ENCODE measurements at places on chromosomes 6 and 20.

- no peak for DNase-seq
Observed at GRCh38 chr6:154909311-154909710, 85.8 kb upstream of the TIAM2 start.

- no peak for DNase-seq
Observed at GRCh38 chr6:25237579-25237978, 41.6 kb upstream of the CARMIL1 start.

GRCh38 chr6:98576791-98577190 lies 257.6 kb upstream of the POU3F2 start:
- DNase-seq, result no peak

DNA sequence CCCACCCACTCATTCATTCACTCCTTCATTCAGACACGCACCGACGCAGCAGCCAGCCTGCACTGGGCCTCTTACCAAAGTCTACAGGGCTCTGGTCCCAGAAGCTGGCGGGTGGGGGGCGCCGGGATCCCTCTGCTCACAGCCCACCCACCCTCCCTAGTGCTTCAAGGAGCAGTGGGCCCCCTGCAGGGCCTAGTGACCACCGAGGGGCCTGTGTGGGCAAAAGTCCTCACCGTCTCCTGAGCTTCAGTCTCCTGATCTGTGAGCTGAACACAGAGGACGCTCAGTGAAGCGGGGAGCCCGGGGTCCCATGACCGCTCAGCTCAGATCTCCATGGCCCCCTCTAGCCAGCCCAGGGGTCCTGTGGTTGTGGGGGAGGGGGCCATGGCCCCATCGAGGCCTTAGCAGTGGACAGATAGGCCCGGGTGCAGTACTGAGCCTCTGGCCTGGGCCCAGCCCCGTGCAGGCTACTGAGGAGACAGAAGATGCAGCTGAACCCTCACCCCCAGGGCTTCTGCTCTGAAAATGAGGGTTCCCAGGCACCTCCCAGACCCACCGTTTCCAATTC lies 33.4 kb upstream of the MRGBP start:
- no peak for DNase-seq

GRCh38 chr6:148827416-148828045 lies 80.7 kb downstream of the UST start:
- no peak for DNase-seq

DNA sequence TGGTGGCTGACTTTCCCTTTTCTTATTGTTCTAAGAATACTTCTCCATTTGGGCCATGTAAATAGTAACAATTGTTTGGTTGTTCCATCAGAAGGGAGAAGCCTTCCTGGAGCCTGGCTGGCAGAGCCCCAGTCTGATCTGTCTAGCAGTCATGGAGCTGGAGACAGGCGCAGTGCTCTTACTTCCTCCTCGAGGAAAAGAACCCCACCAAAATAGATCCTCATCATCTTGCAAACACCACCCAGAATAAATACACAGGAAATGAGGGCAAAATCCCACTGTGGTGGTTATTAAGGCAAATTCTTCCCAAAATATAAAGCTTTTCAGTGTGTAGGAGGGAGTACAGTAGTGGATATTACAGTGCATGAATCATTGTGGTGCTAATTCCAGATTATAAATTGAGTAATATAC lies 195.1 kb upstream of the SGK1 start:
- DNase-seq, result no peak

DNA sequence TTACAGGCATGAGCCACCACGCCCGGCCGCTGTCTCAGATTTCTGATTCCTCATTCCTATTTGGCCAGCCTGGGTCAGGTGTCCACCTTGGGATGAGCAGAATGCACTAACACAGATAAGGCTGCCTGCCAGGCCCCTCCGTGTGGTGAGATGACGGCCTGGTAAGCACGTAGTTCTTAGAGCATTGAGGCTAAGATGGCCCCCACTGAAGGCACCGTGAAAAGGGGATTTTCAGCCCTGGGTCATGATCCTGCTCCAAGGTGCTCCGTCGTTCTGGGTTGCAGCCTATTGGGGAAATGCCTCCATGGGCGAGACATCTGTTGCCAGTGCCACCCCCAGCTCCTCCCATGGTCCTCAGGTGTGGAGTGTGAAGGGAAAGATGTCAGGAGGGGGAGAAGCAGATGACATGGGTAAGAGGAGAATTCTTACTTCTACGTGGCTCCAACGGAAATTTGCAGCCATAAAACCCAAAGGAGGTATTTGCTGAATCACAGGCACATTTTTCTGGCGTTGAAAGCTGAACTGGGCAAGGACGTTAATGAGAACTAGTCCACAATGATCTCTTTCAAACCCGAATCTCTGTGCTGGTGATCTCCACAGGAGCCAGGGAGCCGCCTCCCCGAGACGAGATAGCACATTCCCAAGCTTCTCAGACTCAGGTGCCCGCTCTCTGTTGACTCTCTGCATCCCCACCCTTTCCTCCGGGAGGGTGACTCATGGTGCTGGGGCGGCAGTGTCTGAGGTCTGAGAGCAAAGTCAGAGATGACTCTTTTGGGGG lies 34.0 kb upstream of the BMP6 start:
- peak; percentile 14 for DNase-seq

- no peak for DNase-seq
Observed at GRCh38 chr6:97059473-97059872, 134.9 kb downstream of the KLHL32 start.

DNA sequence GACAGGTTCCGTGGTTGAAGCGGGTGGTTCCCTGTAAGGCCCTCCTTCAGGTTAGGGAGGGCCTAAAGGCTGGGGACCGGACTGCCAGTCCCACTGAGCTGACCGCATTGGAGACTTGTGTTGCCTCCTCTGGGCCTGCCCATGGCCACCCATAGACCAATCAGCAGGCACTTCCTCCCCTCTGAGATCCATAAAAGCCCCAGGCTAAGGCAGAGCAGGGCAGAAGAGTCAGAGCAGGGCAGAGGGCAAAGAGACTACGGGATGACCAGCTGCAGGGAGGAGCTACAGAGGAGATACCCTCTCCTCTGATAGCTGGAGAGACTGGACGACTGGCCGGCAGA lies 537.4 kb downstream of the TENT5A start:
- DNase-seq, result no peak

GRCh38 chr20:6114696-6115095 lies 8.1 kb downstream of the FERMT1 start:
- DNase-seq, result no peak

GRCh38 chr6:31651602-31652191 lies 764 bp downstream of the BAG6 start:
- peak; percentile 77 for DNase-seq

DNA sequence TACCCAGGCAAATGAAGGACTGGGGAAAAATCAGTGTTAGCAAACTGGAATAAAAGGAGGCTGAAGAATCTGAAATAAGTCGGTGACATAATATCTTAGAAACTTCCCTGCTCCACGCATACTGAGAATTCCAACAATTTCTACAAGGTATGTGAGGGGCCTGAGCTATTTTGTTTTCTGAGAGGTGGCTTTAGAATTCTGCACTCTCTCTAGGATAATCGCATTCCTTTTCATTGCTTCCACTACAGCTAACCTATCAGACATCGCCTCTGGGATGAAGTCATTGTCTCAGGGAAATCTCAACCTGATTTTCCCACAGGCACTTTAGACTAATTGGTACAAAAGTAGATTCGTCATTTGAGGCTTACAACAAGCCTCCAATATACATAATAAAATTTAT lies 740.8 kb downstream of the PHF3 start:
- no peak for DNase-seq

DNA sequence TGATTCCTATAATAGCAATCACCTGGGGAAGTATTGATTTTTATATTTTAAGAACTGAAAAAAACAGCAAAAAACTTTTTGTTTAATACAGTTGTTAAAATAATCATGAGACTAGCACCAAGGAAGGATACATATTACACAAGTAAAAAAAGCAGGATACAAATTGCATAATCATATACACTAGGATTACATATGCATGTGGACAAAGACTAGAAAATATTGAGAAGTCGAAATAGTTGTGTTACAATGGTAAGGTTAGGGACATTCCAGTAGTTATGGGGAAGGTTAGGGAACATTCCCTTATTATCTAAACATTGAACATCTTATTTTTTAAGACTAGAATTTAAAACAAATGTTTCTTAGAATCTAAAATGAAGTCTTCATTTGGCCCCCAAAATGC lies 9.5 kb downstream of the NUS1 start:
- no peak for DNase-seq

GRCh38 chr6:87093199-87093598 lies 1.7 kb downstream of the CGA start:
- DNase-seq, result no peak

GRCh38 chr6:139711804-139712585 lies 337.5 kb upstream of the CITED2 start:
- DNase-seq, result no peak

DNA sequence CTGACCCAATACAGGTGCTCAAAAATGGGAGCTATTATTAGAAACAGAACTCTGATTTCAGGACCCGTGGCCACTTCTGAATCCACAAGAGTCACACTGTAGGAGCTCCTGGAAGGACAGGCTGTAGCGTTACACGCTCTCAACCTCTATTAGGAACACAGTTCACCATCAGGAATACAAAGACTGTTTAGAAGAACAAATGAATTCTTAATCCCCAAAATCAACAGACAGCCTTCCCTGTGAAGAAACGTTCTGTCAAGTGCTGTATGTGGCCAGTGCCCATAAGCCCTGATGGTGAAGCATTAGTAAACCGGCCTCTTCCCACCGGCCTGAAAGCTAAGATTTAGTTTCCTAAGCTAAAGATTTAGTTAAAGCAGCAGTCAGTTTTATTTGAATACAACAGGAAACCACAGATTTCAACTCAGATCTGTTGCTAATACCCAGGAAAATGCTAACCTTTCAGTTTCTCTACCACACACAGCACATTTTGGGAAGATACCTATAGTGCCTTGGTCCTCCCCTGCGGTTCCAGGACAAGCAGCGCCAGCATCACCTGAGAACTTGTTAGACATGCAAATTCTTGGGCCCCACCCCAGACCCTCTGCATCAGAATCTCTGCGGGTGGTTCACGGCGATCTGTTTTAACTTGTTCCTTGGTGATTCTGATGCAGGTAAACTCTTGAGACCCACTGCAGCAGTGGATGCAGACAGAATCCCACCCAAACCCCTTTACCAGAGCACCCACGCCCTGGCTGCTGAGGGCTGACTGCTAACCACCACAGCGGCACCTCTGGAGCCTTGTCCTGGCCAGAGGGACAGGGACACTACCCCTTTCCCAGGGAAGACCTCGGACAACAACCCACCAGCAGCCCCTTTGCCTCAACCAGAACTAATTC lies 33.4 kb downstream of the MTRES1 start:
- peak; percentile 14 for DNase-seq

GRCh38 chr20:20956513-20956931 lies 149.6 kb downstream of the LINC00237 start:
- DNase-seq, result no peak

DNA sequence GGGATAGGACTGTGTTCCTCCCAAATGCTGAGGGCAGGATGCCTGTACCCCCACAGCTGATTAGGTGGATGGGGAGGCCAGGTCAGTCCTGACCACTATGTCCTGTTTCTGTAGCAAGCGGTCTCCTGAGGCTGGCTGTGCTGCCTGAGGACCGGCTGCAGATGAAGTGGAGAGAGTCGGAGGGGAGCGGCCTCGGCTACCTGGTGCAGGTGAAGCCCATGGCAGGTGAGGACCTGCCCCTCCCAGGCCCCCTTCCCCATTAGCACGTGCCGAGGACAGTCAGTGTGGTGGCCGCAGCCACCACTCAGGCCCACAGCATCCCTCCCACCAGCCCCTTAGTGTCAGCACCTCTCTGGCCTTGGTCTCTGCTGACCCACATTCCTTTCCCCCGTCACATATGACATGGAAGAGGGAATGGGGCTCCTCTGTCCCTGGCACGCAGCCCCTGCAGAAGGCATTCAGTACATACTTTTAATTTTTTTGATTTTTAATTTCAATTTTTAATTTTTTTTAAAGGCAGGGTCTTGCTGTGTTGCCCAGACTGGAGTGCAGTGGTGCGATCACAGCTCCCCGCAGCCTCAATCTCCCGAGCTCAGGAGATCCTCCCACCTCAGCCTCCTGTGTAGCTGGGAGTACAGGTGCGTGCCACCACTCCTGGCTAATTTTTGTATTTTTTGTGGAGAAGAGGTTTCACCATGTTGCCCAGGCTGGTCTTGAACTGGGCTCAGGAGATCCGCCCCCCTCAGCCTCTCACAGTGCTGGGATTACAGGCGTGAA lies 5.0 kb downstream of the COL20A1 start:
- DNase-seq, result no peak

DNA sequence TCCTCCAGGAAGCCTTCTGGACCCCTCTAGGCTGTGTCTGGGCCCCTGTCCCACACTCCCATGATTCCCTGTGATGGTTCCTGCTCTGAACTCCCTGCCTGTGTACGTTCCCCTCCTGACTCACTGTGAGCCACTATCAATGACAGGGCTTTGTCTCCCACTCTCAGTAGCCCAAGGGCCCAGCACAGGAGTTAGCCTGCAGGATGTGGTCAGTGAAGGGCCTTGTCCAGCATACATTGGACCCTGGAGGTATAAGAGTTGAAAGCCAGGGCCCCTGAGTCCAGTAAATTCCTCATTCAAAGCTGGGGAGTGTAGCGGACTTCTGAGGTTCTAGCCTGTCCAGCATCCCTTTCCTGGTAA lies 19.0 kb downstream of the ZBP1 start:
- DNase-seq, result no peak

GRCh38 chr20:37774156-37774555 lies 80.3 kb downstream of the CTNNBL1 start:
- no peak for DNase-seq

DNA sequence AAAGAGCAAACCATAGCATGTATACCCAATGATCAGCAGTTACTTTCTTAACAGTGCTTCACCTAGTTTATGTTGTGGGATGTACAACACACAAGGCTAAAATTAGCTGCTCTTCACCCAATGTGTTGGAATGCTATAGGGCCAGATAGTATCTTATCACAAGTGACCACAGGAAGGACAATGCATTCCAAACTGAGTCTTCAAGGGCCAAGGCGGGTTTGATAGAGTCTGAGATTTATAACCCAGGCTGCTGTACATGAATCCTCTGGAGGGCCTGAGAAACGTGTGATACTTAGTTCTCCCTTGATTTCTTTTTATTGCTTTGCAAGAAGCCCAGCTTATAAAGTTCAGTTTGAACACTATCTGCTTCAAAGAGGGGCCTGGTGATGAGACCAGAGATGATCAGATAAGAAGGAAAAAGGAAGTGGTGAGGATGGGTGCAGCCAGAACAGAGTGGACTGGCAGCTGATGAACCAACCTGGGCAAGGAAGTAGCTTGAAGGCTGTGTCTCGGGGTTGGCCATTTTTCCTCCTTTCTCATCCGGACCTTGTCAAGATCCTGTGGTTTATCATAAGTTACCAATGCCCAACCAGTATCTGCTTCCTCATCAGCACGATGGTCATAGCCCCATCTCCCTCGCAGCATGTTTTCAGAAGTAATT lies 62.2 kb upstream of the BMP2 start:
- no peak for DNase-seq

- no peak for DNase-seq
Observed at GRCh38 chr20:60570481-60571277, 612.5 kb downstream of the CDH26 start.

- no peak for DNase-seq
Observed at GRCh38 chr6:39411465-39411864, 89.0 kb upstream of the KCNK16 start.

Measured in stimulated activated CD4-positive, alpha-beta T cell treated with anti-CD3 and anti-CD28 coated beads, Interleukin-15, amount 100 ng/mL, for 24 hours (primary cell).